Right renal pelvis (tissue), 4 donors: ENCODE measurements at places on chromosomes 4 and X. TPM values are rescaled to one million over a fixed set of nuclear protein-coding genes. Genes with fewer than 3 reads are reported as not detected.

DNA sequence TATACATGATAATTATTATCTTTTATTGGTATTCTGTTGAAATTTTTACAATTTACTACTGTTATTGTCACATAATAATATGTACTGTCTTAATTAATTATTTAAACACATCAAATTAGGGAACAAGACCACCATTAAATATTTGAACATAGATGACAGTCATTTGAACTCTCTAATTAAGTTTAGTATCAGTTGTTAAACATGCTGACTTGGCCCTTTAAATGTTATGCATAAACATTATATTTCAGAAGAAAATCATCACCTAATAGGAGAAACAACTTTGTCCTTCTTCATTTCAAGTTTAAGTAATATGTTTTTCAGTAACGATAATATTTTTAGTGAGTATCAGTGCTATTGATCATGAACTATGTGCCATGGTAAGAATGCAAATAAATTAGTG, 623.5 kb upstream of the GNPDA2 start:
- no peak for DNase-seq

- no peak for DNase-seq
These were observed 236.7 kb upstream of the PGRMC2 start for GRCh38 chr4:128524311-128524710.

DNA sequence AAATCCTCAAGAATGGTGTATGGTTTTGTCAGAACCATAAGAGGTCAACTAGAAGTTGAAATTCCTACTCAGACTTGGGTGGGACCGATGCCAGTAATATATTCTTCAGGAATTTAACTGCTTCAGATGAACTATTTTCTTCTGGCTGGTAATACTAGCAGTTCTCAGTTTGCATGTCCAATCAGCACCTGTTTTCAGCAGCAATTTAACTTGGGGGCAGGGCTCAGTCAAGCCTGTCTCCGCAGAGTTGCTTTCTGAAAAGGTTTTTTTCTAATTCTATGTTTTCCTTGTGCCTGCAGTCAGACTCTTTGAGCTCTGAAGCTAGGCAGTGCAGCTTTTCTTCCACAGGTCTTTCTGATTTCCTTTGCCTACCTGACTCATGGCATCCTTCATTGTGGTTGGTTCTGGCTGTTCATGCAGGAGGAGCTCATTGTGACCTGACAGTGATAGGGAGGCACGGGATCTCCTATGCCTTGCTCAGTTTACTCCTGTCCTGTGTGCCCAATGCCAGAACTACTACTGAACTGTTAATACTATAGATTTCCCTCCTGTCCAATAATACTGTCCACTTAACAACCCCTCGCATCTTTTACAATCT, 17.3 kb upstream of the FMR1 start:
- no peak for DNase-seq

- no peak for DNase-seq
These were observed 337.6 kb downstream of the PCDH18 start for GRCh38 chr4:137194670-137195069.

The HSFX2 gene
- 0.46 TPM for polyA plus RNA-seq
